ENCODE measurements at places on chromosomes 3 and 15.

GRCh38 chr3:89699229-89699628, 591.8 kb downstream of the EPHA3 start:
- DNase-seq, result no peak

- no peak for DNase-seq
Measured at GRCh38 chr3:50479523-50479922, 23.9 kb downstream of the CACNA2D2 start.

DNA sequence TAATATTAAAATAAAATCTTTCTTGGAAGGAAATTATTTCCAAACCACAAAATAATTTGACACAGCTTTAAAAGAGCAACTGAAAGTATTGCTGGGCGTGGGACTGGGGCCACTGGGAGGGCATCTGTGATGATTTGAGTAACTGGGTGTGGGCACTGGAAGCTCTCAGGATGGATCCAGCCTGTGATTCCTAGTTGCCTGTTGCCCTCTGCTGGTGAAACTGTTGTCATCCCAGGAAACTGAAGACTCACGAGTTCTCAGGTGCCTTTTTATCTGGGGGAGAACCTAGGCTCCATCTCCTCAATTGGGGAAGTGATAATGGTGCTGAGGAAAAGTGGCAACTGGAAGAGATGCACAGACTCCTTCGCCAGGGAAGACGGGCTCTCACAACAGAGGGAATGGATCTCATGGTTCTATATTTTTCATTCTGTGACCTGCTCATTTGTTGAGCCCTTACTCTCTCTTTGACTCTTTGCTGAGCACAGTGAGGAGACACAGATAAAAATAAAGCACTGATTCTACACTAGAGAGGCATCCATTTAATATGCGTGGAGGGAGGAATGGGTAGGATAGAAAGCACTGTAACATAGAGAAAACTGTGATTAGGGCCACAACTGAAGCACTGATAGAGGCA, 61.6 kb downstream of the TPRG1 start:
- peak; percentile 23 for DNase-seq

- no peak for DNase-seq
Measured at GRCh38 chr3:58693940-58694850, 27.6 kb upstream of the FAM3D start.
